Inflammatory macrophage treated with lipopolysaccharide for 4 hours (primary cell): ENCODE measurements at places on chromosomes 1 and 21.

GRCh38 chr1:226541231-226541630 lies 7.3 kb upstream of the STUM start:
- DNase-seq: no peak

DNA sequence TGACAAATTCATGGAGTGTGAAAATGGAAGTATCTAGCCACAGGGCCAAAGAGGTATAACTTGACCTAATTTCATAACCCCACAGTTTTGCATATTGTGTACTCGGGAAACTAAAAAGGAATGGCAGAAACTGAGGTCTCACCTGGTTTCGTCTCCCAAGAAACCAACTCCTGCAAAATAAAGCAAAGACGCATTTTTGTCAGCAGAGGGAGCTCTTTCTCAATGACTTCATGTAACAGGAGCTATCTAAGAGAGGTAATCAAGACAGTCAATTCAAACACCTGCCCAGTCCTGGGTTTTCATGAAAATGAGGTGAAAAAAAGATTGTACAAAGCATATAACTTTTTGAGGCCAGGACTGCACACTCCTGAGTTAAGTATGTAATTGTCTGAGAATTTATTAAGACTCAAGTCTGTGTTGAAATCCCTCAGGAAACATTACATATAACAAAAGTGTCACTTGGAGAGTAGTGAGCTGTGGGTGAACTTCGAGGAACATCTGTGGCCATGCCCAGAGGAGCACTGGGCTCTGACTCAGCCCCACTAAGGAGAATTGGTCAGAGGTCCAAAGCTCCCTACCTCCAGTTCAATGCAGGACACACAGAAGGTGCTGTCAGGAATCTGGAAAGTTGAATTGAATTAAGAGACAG lies 17.6 kb downstream of the FCRL4 start:
- DNase-seq: peak; percentile 48

DNA sequence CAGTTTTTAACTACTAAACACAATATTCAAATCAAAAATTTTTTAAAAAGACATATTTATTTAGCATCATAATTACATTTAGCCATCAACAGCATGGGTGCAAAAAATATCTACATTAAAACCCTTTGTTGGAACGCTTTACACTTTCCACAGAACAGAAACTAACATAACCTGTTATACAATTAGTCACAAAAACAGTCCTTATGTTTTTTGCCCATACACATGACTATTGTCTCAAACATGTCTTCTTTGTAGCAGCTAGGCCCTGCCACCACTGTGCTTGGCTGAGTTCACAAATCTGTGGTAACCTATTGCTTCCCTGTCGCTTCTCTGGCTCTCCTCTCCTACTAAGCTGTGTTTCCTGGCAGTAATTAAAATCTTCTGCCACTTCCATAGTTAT lies 1350.0 kb upstream of the ADGRL2 start:
- DNase-seq: no peak

GRCh38 chr1:61270761-61271411 lies 188.5 kb downstream of the NFIA start:
- DNase-seq: no peak

DNA sequence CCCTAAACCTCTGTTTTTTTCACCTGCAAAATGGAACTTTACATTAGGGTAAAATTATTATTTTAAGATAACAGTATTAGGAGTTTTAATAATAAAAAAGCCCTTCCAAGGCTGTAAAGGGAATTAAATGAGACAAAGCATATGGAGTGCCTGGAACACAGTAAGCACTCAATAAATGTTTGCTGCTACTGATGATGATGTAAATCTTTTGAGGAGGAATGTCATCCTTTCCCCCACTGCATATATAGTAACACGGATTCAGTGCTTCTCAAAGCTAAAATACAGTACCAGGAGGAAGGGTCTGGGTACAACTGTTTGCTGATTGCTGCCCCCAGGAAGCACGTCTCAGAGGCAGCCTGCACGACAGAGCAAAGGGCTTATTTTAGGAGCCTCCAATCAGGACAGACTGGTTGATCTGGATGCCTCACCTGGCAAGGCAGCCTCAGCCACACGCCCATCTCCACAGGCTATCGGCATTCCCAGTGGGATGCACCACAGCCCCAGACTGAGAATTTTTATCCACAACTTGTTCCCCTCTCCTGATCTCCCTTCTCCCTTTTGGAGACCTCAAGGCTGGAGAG lies 64.4 kb downstream of the GADD45A start:
- DNase-seq: no peak

- no peak for DNase-seq
These were observed 20.4 kb downstream of the CEP85 start for GRCh38 chr1:26254404-26254803.

- no peak for DNase-seq
These were observed 70.9 kb upstream of the SAMSN1 start for GRCh38 chr21:14617040-14617393.

DNA sequence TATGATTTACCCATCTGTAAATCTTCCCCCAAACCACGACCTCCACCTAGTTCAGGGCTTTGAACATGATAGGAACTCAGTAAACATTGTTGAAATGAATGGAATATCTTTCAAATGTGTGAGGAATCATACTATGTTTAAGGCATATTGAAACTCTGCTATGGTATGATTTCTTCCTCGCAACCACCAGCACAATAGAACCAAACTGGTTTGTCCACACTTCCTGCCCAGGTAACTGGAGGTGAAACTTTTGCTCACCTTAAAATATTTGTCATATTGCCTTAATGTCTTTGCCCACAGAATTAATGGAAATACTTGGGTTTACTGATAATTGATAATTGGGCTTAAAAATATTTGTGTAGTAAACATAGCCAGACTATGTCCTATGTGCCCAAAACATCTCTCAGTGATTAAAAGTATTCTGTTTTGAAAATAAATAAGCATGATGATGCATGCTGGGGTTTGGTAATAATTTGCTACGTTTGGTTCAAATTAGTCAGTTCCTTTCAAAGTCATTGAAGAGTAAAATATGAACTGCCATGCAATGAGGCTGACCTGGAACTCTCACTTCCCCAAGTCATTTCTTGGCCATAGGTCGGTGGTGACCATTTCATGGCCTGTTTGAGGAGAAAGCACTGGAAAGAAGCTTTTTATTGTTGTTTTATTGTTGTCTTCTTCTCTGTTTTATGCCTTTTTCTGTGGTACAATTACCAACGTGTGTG lies 73.3 kb downstream of the TNFSF18 start:
- peak; percentile 64 for DNase-seq

- DNase-seq: peak; percentile 94
These were observed 336.0 kb upstream of the NR5A2 start for GRCh38 chr1:199691540-199691939.

DNA sequence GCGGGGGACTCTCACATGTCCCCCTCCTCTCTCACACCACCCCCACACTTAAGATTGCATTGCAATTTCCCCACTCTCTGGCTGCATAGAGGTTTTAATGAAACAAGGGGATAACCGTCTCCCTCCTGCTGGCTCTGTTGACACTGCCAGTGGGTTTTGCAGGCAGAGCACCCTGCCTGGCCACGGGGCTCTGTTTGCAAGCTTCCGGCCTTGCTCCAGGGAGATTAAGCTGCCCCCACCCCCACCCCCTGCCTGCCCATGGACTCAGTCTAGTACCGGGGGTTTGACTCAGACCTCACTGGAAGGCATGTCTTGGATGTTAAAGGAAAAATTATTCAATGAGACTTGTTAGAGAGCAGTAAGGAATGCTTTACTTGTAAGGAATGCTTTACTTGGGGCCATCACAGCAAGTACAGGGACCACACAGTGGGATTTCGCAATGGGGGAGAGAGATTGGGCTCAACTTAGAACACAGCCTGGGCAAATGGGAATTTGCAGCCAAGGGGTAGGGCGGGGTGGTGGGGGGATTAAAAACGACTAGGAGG lies 101.0 kb downstream of the AJAP1 start:
- DNase-seq: no peak

DNA sequence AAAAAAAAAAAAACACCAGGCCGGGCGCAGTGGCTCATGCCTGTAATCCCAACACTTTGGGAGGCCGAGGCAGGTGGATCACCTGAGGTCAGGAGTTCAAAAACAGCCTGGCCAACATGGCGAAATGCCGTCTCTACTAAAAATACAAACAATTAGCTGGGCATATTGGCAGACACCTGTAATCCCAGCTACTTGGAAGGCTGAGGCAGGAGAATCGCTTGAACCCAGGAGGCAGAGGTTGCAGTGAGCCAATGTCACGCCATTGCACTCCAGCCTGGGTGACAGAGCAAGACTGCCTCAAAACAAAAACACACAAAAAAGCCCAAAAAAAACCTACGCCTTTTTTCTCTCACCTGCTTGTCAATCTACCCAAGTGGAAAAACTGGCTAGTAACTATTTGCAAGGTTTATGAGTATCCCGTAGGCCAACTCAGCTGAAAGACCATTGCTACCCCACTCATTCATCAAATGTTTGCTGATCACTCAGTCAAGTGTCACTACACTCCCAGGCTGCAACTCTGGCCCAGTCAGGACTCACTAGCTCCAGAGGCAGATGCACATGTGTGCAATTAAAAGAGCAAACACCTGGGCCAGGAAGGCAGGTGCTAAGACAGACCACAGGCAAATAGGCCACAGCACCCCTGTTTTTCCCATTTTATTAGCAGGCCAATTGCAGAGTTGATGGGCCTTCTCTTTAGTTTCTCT lies 2.0 kb downstream of the CSRP1 start:
- no peak for DNase-seq

DNA sequence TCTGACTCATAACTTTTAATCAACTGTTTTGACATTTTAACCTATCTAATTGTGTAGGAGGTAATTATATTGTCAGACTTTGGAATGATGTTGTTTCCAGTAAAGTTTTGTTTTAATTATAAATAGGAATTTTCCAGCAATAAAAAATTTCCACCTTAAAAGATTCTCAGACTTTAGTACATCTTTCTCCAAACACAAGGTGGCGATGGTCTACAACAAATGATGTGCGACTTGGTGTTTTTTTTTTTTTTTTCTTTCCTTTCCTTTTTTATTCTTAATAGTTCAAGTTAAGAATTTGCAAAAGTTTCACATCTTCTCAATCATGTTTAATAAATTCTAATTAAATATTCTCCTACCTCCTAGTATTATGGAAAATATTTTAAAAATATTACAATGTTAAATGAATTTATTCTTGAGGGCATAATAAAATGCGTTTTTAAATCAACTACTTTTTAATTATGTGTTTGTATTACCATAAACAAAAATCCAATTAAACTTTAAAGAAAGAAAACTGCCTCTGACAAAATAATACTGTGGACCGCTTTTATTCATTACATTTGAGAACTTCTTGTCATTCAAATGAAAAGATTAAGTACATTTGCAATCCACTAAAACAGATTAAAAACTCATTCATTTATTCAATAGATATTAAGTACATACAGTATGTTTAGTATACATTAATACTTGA lies 4.4 kb upstream of the ADAMTS1 start:
- DNase-seq: peak; percentile 71

- peak; percentile 62 for DNase-seq
These were observed 621.0 kb upstream of the NCAM2 start for GRCh38 chr21:20377250-20377649.

DNA sequence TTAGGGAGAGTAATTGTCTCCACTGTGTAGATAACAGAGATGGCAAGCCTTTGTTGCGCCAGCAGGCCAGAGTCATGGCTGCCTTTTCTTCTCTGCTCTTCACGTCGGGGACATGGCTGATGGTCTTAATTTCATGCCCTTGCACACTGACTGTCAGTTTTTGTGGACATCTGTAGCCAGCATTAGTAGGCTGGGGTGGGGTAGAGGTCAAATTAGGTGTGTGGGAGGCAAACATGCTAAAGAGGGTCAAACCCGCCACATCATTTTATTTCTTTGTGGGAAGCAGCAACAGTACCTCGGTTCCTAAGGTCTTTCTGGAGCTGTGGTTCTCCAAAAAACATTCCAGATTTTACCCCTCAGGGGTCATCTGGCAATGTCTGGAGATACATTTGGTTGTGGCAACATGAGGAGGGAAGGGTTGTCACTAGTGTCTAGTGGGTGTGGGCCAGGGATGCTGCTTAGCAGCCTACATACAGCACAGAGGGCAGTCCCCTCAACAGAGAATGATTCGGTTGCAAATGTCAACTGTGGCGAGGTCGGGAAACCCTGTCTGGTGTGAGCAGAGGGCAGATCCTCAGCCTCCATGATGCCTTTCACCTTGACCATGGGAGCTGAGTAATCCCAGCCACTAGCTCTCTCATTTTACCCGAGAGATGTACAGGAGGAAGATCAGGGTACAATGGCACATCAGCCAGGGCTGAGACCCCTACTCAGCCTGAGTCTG lies 14.7 kb downstream of the RUNX1 start:
- no peak for DNase-seq

DNA sequence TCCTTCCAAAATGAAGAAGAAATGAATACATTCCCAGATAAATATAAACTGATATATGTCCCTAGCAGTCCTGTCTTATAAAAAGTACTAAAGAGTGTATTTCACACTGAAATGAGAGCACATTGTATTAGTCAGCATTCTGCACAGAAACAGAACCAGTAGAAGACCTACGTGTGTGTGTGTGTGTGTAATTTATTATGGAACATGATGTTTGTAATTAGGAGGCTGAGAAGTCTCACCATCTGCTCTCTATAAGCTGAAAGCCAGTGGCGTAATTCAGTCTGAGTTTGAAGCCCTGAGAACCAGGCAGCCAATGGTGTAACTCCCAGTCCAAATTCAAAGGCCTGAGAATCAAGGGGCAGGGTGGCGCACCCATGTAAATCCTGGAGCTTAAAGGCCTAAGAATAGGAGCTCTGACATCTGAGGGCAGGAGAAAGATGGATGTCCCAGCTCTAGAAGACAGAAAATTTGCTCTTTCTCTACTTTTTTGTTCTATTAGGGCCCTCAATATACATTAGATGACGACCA lies 146.5 kb upstream of the LYPLAL1 start:
- no peak for DNase-seq

GRCh38 chr1:46757247-46757955 lies 38.5 kb upstream of the EFCAB14 start:
- DNase-seq: no peak

- DNase-seq: no peak
These were observed 8.5 kb downstream of the INKA2 start for GRCh38 chr1:111730706-111731105.

GRCh38 chr1:15723631-15724246 lies 12.3 kb upstream of the SLC25A34 start:
- DNase-seq: no peak

GRCh38 chr1:206785182-206785765 lies 13.0 kb upstream of the IL10 start:
- peak; percentile 66 for DNase-seq

- DNase-seq: peak; percentile 65
These were observed 185.9 kb upstream of the EDN2 start for GRCh38 chr1:41670217-41670957.

GRCh38 chr1:65541161-65541560 lies 120.7 kb downstream of the LEPR start:
- DNase-seq: no peak

- DNase-seq: no peak
These were observed 53.2 kb downstream of the OPTC start for GRCh38 chr1:203547147-203547546.

- no peak for DNase-seq
These were observed 243.0 kb upstream of the LYPLAL1 start for GRCh38 chr1:218930472-218931241.

DNA sequence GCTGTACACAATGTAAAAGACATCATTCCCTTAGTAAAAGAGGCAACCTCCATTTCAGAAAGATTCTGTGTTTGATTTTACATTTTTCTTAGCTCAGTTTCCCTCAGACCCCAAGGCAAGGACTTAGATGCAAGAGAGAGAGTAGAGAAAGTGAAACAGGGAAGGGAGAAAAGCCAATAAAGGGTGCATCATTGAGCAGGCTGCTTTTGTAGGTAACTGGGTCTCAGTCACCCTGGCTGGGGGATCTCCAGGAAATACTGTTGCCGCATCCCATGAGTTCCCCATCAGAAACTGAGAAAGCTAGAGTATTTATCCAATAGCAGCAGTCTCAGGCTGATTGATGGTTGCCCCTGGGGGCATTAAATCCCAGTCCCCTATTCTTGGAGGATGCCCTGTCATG lies 23.1 kb upstream of the DNAH14 start:
- no peak for DNase-seq
